ENCODE measurements at places on chromosomes 6 and 20. TPM values are rescaled to one million over a fixed set of nuclear protein-coding genes. Genes with fewer than 3 reads are reported as not detected.

The MAPK14 gene
- 31.6 TPM for total RNA-seq

DNA sequence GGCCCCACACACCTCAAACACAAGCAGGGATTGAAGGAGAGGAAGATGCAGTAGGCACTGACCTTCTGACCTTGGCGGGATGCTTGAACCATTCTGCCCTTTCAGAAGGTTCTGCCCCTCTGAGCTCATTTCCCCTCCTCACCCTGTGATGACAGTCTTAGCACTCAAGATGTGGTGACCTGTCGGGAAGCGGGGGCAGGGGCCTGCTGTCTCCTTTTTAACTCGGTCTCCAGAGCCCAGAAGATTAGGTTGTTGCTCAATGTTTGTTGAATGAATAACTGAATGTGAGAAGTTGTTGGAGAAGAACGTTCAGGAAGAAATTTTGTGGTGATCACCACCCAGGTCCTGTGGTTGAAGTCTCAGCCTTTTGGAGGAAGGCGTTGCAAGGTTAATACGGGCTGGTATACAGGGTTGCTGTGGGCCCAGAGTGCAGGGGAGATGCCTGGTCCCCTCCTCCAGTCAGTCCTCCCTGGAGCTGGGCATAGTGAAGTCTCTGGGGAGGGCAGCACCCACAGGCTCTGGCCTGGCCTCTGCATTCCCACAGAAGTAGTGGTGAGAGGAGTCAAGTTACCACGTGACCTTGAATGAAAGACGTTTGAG, 49.7 kb upstream of the FUCA2 start:
- H3K36me3 ChIP-seq, result no peaks in the 10 kb centered on the region
- no peak overlapping the region for H3K4me3 ChIP-seq
- DNase-seq, result no peak
- no peaks in the 10 kb centered on the region for H3K27me3 ChIP-seq
- peak overlapping the region; percentile 43 for H3K27ac ChIP-seq

The TULP4 gene
- 115 TPM for total RNA-seq

GRCh38 chr20:57408131-57408530, 16.9 kb downstream of the RBM38 start:
- H3K4me1 ChIP-seq, result peaks cover 7% of the 10 kb centered on the region
- H3K27ac ChIP-seq, result no peak overlapping the region
- DNase-seq, result no peak
- H3K36me3 ChIP-seq, result peaks cover 3% of the 10 kb centered on the region

The TRIM31 gene
- total RNA-seq, result not detected

DNA sequence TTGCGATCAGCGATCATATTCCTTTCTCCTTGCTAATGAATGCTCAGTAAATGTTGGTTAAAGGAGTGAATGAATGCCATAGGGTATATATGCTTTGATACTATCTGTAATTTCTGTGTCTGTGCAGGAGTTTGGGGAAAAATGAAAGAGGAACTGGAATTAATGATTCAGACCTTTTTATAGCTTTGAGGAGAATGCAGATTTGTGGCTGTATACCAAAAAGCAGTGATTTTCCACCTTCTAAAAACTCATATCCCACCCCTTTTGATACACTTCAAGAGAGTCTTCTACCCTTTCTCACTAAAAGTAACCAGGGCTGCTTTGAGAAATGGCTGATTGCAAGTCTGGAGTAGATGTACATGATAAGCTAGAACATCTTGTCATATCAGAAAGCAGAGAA, 26.6 kb upstream of the SUMO4 start:
- peaks cover 11% of the 10 kb centered on the region for H3K36me3 ChIP-seq
- no peak for DNase-seq
- no peaks in the 10 kb centered on the region for H3K4me1 ChIP-seq
- no peak overlapping the region for H3K27ac ChIP-seq
- H3K27me3 ChIP-seq, result no peaks in the 10 kb centered on the region

The HDGFL1 gene
- not detected for total RNA-seq

The BPIFB2 gene
- total RNA-seq, result not detected

- H3K27ac ChIP-seq, result no peak overlapping the region
- H3K4me1 ChIP-seq, result peaks cover 10% of the 10 kb centered on the region
- peaks cover 15% of the 10 kb centered on the region for H3K36me3 ChIP-seq
- no peaks in the 10 kb centered on the region for H3K27me3 ChIP-seq
- DNase-seq, result no peak
Measured at GRCh38 chr20:19840111-19840710, 82.2 kb downstream of the RIN2 start.

The ZBTB9 gene
- total RNA-seq, result 18.4 TPM

DNA sequence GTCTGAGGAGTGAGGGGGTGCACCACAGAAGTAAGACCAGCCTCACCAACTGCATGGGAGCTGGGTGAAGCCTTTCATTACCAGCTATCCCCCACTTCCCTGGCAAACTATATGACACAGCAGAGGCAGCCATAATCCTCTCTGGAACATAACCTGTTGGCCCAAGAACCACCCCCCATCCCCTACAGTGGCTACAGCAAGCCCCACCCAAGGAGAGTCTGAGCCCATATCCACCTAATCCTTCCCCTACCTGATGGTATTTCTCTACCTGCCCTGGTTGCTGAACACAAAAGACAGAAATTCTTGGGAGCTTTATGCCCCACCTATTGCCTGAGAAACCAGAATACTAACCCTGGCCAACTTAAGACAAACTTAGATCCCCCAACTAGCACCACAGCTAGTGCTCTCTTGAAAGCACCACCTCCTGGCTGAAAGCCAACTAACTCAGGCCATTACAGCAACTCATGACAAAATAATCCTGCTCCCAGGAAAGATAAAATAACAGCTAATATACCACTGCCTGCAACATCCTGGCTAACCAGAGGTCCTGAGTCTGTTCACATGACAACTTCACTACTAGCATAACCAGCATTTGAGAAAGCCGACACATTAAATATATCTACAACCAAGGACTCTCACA, 11.2 kb downstream of the RNGTT start:
- H3K36me3 ChIP-seq, result peaks cover 47% of the 10 kb centered on the region
- no peaks in the 10 kb centered on the region for H3K4me1 ChIP-seq
- no peak for DNase-seq
- H3K4me3 ChIP-seq, result no peak overlapping the region
- peak overlapping the region; percentile 69 for H3K27ac ChIP-seq
- H3K27me3 ChIP-seq, result no peaks in the 10 kb centered on the region

- DNase-seq, result no peak
- H3K4me3 ChIP-seq, result no peak overlapping the region
- H3K36me3 ChIP-seq, result peaks cover 4% of the 10 kb centered on the region
- peaks cover 23% of the 10 kb centered on the region for H3K27me3 ChIP-seq
- no peak overlapping the region for H3K27ac ChIP-seq
Measured at GRCh38 chr20:1538655-1539054, 18.9 kb downstream of the SIRPD start.

DNA sequence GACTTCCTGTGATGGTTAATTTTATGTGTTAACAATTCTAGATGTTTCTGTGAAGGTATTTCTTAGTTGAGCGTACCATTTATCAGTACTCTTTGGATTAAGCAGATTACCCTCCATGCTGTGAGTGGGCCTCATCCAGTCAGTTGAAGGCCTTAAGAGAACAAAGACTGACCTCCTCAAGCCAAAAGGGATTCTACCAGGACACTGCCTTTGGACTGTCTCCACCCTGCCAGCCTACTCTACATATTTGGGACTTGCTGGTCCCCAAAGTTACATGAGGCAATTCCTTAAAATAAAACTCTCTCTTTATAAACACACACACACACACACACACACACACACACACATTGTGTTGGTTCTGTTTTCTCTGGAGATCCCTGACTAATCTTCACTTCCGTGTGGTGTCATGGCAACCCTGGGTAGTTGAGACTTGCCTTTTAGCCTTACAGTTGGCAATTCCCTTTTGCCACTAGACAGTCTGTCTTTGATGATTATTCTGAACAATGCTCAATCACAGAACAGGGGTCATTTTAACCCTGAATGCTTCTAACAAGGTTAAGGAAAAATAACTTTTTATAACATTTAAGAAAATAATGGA, 32.2 kb downstream of the MRAP2 start:
- peak overlapping the region; percentile 67 for H3K27ac ChIP-seq
- peaks cover 17% of the 10 kb centered on the region for H3K4me1 ChIP-seq
- H3K27me3 ChIP-seq, result no peaks in the 10 kb centered on the region

The GSTA3 gene
- not detected for total RNA-seq

The BEND6 gene
- 1.8 TPM for total RNA-seq

GRCh38 chr6:35505999-35506412, 6.7 kb downstream of the TULP1 start:
- H3K4me1 ChIP-seq, result peaks cover 37% of the 10 kb centered on the region
- no peak for DNase-seq
- no peaks in the 10 kb centered on the region for H3K27me3 ChIP-seq
- no peak overlapping the region for H3K27ac ChIP-seq
- no peaks in the 10 kb centered on the region for H3K36me3 ChIP-seq

GRCh38 chr20:24560571-24561491, 91.4 kb downstream of the SYNDIG1 start:
- H3K27ac ChIP-seq, result no peak overlapping the region
- H3K36me3 ChIP-seq, result no peaks in the 10 kb centered on the region
- H3K4me1 ChIP-seq, result no peaks in the 10 kb centered on the region
- peaks cover 7% of the 10 kb centered on the region for H3K27me3 ChIP-seq

DNA sequence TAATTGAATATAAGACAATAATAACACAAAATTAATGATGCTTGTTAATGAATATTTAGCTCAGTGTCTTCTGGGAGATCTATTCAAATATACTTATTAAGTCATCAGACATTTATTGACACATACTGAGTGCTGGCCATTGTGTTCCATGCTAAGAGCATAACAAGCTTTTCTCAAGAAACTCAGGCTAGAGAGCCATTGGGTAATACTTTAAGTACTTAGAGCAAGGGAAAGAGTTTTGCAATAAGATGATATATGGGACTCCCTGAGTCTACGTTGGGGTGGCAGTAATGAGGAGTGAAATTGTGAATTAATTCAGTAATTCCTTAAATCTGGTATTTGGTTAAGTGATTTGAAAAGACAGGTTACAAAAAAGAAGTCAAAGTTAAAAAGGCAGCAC, 11.1 kb downstream of the TMEM200A start:
- H3K36me3 ChIP-seq, result no peaks in the 10 kb centered on the region
- no peak overlapping the region for H3K4me3 ChIP-seq
- H3K27ac ChIP-seq, result no peak overlapping the region
- no peak for DNase-seq
- H3K4me1 ChIP-seq, result no peaks in the 10 kb centered on the region

The BANF2 gene
- total RNA-seq, result not detected

The ZNF341 gene
- total RNA-seq, result 5.1 TPM

DNA sequence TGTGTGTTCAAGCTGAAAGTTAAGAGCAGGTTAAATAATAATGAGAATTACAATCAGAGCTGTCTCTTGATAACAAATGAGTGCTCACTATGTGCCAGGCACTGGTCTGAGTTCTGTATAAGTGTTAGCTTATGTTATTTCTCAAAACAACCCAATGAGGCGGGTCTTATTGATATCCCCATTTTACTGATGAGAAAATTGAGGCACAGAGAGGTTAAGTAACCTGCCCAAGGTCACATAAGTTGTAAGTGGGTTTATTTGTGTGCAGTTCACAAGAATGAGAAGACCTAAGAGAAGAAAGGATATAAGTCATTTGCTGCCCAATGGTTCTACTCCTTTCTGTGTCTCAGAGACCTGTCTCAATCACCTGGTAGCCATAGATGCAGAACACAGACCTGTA, 34.1 kb upstream of the ARMH2 start:
- no peaks in the 10 kb centered on the region for H3K36me3 ChIP-seq
- no peak for DNase-seq
- H3K4me1 ChIP-seq, result peaks cover 4% of the 10 kb centered on the region
- no peak overlapping the region for H3K27ac ChIP-seq
- H3K4me3 ChIP-seq, result no peak overlapping the region
- H3K27me3 ChIP-seq, result no peaks in the 10 kb centered on the region

The MYBL2 gene
- total RNA-seq, result 124 TPM

The PHACTR1 gene
- total RNA-seq, result 10.3 TPM

DNA sequence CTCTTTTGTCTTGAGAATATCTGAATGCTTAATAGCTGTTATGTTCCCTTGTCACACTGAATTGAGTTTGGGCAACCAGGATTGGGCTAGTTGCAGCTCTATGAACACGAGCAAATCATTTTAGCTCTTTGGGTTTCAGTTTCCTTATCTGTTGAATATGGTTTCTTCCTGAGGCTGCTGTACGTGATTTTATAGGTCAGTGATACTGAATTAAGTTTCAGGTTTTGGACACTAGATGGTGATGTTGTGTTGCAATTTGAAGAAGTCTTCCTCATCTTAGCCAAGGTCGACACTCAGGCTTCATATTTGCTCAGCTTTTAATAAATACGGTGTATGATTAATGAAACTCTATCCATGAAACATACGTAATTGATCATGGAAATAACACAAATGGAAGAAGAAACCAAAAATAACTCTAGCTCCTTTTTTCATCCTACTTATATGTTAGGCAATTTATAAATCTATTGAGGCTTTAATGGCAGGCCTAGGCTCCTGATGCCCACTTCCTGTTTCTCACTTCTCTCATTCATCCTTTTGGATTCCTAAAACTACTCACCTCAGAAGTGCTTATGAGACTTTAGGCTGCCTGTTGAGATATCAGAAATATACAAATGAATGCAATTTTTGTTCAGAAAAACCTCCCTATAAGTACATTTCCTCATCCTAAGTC, 354.1 kb upstream of the MAP3K7 start:
- H3K4me3 ChIP-seq, result no peak overlapping the region
- H3K27me3 ChIP-seq, result no peaks in the 10 kb centered on the region
- no peak for DNase-seq
- H3K36me3 ChIP-seq, result no peaks in the 10 kb centered on the region

The POM121L2 gene
- not detected for total RNA-seq

DNA sequence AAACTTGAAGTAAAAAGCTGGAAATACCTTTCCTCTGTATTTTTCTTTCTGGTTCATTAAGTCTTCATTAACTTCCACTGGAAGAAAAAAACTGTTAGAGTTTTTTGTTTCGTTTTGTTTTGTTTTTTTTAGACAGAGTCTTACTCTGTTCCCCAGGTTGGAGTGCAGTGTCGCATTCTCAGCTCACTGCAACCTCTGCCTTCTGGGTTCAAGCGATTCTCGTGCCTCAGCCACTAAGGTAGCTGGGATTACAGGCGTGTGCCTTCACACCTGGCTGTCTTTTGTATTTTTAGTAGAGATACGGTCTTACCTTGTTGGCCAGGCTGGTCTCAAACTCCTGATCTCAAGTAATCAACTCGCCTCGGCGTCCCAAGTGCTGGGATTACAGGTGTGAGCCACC, 14.9 kb downstream of the RPF2 start:
- H3K27ac ChIP-seq, result no peak overlapping the region
- H3K36me3 ChIP-seq, result peaks cover 1% of the 10 kb centered on the region
- H3K4me3 ChIP-seq, result no peak overlapping the region
- no peaks in the 10 kb centered on the region for H3K4me1 ChIP-seq
- no peaks in the 10 kb centered on the region for H3K27me3 ChIP-seq

DNA sequence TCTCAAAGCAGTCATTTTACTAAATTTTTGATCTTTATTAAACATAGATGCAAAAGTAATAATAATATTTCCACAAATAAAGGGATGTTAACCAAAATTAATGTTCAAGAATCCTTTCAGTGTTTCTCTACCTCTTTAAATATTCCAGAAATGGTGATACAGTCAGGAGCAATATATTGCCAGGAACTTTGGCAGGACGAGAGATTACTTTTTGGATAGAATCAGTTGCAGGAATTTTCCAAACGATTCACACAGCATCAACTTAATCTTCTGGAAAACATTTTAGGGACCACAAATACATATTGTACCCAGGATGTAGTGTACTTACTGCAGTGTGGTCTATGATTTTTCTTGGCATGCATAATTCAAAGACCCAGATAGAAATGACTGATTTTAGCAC, 125.7 kb downstream of the LAMA2 start:
- H3K4me1 ChIP-seq, result peaks cover 6% of the 10 kb centered on the region
- no peak for DNase-seq
- no peak overlapping the region for H3K27ac ChIP-seq
- H3K4me3 ChIP-seq, result no peak overlapping the region

All from neural crest cell (in vitro differentiated cells).